ENCODE measurements at places on chromosomes 13 and 19.

- no peak for DNase-seq
These were observed 30.1 kb upstream of the NFIC start for GRCh38 chr19:3336351-3336679.

DNA sequence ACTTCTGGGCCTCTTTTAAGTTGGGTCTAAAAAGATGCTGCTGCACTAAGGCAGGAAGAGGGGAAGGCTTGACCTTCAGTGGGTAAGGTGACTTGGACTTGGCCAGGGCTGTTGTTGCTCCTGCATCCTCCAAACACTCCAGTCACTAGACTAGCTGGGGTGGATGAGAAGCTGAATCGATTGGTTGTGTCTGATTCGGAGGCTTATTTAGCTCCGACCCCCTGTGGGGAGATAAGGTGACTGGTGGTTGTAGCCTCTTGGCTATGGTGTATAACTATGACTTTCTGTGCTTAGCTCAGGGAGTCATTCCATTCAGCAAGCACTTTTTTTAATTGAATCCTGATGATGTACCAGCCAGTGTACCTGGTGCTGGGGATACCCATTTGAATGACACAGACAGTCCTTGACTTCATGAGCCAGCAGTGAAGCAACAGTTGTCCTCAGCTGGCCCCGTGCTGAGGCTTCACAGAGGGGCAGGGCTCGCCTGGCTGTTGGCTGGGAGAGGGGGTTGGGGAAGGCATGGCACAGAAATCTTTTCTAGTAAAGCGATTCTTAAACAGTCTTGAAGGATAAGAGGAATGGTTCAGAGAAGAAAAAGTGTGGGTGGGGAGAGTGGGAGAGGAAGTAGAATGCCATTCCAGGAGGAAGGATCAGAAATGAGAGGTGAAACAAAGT lies 9.9 kb downstream of the PCDH8 start:
- no peak for DNase-seq

- no peak for DNase-seq
These were observed 38.4 kb downstream of the ZDHHC20 start for GRCh38 chr13:21420706-21421105.

- no peak for DNase-seq
These were observed 35.1 kb downstream of the LCP1 start for GRCh38 chr13:46146898-46147297.

- DNase-seq, result no peak
These were observed 2.3 kb upstream of the TMEM91 start for GRCh38 chr19:41373993-41374392.

- DNase-seq, result no peak
These were observed 43.1 kb downstream of the ZMYM2 start for GRCh38 chr13:20001366-20002190.

DNA sequence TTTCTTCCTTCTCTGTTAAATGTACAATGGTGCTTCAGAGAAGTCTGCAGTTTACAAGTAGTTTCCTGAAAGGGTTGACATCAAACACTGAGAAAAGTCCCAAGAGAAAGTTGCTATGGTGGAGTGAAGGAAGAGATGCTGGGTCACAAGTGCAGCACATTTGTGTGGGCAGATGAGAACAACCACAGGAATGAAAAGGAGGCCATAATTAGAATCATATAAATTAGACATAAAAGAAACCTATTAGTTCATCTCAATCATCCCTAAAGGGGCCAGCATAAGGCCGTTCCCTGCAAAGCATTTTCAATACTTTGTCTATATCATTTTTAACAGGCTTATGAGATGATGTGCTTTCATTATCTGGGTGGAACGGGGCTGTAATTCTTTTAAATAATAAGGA lies 359.2 kb downstream of the IRS2 start:
- DNase-seq, result no peak

DNA sequence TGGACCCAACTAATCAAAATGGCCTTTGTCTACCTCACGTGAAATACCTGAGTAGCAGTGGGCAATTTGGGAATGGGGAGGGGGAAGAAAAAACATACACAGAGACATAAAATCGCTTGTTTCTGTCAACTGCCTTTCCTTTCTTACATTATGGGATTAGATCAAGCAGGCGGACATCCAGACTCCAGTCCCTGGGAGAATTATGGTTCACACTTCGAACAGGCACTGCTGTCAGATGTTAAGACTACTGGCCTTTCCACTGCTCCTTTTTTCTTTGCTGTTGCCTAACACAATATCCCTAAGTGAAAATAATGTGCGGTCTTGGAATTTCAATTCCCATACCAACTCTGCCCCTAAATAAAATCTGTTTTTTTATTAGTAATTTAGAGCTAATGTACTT lies 1719.7 kb upstream of the SLC10A2 start:
- no peak for DNase-seq

DNA sequence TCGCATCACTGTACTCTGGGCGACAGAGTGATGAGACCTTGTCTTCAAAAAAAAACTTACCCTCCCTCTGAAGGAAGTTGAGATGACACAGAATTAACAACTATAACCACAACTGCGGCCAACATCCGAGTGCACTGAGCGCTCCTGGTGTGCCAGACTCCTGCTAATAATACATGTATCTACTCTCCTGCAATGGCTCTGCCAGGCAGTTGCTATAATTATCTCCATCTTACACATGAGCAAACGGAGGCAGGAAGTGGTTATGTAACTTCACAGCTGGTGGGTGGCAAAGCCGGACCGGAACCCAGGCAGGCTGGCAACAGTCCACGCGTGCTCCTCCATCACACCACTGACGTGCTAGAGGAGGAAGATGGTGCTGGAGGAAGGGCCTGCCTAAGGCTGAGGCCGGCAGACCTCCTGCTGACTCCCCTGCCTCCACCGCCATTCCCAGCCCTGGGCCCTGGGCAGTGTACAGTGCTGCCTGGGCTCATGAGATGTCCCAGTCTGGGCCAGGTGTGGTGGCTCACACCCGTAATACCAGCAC lies 12.6 kb downstream of the XRCC1 start:
- DNase-seq, result no peak

- DNase-seq, result no peak
These were observed 16.8 kb downstream of the LHFPL6 start for GRCh38 chr13:39586151-39586550.

- no peak for DNase-seq
These were observed 42.7 kb downstream of the SERP2 start for GRCh38 chr13:44416301-44416700.

- no peak for DNase-seq
These were observed 624.6 kb downstream of the GPC6 start for GRCh38 chr13:93851236-93851635.

DNA sequence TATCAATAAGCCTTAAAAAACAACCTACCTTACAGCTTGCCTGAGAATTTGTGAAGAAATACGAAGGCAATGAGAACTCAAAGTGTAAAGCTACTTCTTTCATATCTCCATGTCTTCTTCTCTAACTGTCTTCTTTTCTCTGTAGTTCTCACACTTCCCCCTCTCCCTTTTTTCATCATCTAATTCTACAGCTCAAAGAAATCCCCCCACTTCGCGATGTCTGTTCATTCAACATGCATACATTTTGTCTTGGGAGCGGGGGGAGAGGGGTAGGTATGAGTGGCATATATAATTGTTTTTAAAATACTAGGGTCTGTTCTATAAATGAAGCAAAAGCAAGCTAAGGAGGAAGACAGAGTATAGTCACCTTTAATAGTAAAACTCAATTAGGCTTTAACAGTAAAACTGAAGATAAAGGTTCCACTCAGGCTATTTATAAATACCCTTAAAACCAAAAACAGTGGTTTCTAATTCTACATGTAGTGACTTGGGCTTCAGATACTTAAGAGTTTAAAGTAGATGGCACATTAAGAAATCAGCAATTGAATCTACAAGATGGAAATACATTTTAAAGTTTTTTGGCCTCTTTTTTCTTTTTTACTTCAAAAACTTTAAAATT lies 106.9 kb downstream of the KLF12 start:
- no peak for DNase-seq

GRCh38 chr19:22945560-22945959 lies 57.4 kb downstream of the ZNF728 start:
- no peak for DNase-seq

GRCh38 chr13:57409121-57409520 lies 222.4 kb upstream of the PCDH17 start:
- no peak for DNase-seq

DNA sequence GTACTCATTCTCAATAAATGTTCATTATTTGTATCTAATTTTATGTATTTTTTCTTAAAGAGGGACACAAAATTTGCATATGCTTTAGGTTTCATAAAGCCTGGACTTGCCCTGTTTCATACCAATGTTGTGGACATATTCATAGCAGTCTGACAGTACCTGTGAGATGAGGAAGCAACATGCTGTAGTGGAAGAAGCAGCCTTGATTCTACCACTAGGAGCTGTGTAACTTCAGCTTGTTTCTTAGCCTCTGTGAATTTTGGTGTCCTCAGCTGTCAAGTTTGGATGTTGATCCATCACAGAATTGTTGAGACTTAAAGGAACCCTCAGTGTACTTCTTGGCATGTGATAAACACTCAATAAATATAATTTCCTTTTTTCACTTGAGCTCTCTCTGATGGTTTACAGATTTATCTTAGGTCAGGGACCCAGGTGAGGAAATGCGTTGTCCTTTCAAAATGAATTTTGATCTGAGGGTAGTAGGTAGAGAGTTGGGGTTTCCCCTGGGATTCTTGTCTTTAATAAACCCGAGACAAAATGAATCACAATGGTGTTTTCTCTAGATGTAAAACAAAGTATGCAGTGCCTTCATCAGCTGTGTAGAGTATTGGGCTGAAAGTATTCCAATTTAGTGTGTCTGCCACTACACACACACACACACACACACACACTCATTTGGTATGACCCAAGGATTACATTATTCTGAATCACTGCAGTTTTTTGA lies 152.1 kb downstream of the KCNRG start:
- DNase-seq, result no peak

DNA sequence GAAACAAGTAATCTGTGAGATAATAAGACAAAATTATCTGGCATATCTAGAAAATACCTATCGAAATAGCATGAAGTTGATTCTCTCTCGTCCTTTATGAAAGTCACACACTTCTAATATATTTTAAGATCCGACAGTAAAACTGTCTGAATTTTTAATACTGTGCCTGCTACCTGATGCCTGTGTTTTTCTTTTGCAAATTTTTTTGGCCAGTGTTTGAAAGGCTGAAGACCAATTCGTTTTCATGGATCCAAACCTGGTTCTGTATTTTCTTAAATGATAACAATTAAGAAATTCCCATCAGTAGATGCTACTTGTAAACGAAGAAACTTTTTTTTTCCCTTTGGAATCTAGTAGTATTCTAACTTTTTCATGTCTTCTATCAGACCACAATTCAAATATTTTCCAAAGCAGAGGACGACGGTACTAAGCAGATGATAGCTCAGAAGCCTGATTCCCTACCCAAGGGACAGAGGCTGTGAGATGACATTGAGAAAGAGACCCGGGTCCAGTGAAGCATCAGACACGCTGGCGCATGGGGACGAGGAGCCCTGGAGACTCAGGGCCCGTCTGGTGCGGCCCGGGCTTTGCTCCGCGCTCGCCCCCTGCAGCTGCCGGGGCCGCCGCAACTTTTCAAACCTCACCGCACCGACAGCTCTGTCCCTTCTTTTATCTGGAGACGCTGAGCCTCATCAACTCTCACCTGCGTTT lies 49.5 kb upstream of the PABPC3 start:
- DNase-seq, result no peak

DNA sequence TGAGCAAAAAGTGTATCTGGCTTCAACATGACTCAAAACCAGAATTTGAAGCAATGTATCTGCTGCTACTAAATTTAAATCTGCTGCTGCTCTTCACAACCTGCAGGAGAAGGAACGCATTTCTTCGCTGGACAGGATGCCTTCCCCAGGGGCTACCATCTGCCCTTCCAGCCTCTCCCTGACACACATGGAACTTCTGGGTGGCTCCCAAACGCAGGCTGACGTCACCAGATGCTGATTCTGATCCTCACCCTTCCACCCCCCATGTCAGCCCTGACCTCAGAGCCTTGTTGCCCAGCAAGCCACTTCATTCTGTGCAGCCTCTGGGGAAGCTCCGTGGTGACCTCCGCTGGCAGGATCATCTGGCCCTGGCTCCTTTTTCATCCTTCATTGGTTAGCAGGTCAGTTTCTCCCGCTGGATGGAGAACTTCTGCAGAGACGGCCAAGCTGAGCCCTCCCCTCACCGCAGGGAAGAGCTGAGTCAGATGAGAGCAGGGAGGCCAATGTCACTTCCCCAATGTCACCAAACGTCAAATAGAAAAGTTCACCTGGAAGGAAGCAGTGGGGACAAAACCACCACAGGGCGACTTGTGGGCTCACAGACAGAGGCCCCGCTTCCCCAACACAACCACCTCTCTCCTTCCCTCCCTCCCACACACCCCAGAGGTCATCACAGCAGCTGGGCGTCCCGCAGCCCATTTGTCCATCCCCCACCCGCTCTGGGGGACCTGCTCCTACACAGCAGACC lies 14.0 kb upstream of the RAB20 start:
- no peak for DNase-seq

GRCh38 chr19:11373885-11374432 lies 507 bp upstream of the SWSAP1 start:
- no peak for DNase-seq

DNA sequence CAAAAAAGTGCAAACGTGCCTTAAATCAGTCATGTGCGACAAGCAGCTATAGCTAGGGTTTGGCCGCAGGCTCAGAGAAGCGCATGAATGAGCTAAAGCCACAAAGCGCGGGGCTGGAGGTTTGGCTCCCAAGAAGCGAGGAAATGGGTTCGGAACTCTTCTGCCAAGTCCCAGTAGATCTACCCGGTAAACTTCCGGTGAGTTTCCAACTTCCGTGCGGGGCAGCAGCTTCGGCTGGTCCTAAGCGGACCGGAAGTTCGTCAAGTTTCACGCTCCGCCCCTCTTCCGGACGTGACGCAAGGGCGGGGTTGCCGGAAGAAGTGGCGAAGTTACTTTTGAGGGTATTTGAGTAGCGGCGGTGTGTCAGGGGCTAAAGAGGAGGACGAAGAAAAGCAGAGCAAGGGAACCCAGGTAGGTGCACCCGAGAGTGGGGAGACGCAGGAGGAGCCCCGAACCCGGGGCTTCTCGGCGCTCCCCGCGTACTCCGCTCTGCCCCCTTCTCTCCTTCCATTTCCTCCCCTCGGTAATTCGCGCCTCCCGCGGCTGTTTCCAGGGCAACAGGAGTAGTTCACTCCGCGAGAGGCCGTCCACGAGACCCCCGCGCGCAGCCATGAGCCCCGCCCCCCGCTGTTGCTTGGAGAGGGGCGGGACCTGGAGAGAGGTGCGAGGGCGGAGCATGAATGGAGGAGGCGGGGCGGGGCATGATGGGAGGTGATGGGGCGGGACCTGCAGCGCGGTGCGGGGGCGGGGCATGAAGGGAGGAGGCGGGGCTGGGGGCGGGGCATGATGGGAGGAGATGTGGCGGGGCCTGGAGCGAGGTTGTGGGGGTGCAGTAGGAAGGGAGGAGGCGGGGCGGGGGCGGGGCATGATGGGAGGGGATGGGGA lies at the start of gene NR1H2:
Gene NR1H2 (plus strand): TSS at position 292 of the 885 bp plus-strand sequence. CDS start 1,149 bp downstream, outside the sequence.
- DNase-seq, result peak; percentile 92

DNA sequence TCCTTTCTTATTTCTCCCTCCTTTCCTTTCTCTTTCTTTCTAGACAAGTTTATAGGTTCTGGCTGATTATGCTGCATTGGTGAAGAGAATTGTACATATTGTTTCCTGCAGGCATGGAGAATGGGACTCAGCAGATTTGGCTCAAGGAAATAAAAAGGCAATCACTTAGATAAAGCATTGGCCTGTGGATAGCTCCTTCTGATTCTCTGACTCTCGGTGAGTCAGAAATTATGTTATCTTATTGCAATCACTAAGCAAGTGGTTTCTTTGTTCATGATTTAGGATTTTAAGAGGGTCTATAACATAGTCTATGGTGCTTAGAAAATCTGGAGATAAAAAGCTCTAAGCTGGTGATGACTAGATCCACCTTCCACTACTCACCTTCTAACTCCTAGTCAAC lies 54.0 kb upstream of the POSTN start:
- no peak for DNase-seq

All from RWPE2 (cell line).